ENCODE measurements at places on chromosomes 4 and X.
A peak's percentile ranks its signal among the peaks of the same experiment; 100 is the strongest.

- DNase-seq: no peak
These were observed 27.3 kb downstream of the COL25A1 start for GRCh38 chr4:109275066-109275745.

DNA sequence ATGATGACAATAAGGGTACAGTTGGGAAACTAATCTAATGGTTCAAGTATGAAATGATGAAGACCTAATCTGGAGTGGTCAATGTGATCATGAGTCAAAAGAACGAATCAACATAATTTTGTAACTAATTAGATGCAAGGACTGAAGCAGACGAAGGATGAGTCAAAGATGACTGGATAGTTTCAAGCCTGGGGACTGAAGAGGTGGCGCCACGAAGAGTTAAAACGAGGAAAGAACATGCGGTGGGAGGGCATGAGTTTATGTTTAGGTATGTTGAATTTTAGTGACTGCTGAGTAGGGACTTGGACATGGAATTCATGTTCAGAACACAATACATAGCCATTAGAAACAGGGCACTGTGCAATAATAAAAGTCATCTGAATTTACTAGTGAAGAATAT lies 221.5 kb upstream of the FAM241A start:
- DNase-seq: no peak

- DNase-seq: no peak
These were observed 51.6 kb upstream of the NHS start for GRCh38 chrX:17323397-17323796.

GRCh38 chr4:150261571-150261970 lies 183.3 kb downstream of the DCLK2 start:
- DNase-seq: no peak

DNA sequence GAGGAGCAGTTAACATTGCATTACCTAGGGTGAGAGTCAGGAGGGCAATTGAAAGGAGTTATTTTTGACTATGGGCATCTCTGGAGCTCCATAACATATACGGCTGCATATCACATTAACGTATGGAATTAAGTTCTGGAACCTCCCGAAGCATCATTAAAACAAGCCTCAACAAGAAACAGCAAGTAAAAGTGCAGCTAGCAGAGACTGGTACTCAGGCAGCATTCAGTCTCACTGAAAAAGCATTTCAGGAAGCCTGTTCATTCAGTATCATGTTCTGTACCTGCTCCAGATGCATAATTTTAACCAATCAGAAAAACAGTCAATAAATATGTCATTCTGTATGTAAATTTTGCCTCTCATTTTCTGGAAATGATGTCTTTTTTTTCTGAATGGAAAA lies 299.6 kb downstream of the EPHA5 start:
- no peak for DNase-seq

DNA sequence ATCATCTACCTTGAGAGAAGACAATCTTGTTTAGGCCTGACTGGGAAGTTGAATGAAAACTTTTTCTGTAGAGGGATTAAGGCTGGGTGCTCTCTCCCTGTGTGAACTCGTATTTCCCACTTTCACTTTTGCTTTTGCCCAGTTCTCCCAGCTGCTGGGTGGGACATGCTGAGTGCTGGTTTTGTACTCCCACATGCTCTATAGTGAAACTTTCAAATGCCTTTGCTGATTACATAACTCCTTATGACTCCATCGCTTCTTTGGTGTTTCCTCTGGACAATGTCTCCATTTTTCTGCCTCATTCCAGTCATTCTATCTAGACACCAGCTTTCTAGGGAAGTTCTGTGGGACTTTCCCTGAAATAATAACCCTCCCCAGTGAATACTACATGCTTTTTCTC lies 100.5 kb downstream of the CLNK start:
- no peak for DNase-seq

DNA sequence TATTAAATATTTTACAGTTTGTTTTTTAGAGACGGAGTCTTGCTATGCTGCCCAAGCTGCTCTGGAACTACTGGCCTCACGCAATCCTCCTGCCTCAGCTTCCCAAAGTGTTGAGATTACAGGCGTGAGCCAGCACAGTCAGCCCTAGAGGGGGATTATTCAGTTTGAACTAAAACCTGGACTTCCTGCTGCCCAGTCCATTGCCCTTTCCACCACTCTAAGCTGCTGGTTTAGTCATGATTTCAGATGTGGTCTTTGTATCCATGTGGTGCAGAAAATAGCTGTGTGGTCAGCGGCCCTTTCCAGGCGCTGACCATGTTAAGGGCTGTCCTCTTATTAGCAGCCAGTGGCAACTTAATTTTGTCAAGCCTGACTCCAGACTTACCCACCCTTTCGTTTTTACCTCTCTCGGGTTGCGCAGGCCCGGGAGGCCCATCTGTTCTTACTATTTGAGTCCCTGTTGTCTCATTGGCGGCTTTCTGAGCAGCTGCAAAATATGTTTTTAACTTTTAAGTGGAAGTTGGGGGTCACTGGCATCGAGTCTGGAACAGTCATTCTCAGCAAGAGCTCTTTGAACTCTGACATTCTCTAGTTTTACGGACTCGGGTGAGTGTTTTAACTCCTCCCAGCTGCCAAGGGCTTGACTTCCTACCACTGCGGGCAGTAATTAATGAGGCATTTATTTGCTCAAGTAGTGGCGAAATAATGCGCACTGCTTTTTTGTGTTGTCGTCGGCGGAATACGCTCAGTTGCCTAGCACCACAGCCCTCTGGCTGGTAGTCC lies 773 bp upstream of the VMA21 start:
- peak; percentile 51 for DNase-seq

DNA sequence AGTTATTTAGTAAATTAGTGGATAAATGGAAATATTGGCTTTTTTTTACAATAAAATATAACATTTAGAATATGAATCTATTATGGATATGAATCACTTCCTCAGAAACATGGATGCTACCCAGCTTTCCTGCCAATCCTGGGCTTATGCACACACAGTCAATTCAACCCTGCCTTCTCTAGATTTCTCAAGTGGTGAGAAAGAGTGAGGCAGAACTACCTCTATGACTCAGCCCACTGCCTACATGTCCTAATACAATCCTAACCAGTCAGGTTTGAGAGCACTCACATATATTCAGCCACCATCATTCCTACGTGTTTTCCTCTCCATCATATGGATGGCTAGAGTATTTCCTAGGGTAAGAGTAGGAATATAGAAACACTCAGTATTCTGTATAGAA lies 91.1 kb upstream of the ANKRD50 start:
- no peak for DNase-seq

DNA sequence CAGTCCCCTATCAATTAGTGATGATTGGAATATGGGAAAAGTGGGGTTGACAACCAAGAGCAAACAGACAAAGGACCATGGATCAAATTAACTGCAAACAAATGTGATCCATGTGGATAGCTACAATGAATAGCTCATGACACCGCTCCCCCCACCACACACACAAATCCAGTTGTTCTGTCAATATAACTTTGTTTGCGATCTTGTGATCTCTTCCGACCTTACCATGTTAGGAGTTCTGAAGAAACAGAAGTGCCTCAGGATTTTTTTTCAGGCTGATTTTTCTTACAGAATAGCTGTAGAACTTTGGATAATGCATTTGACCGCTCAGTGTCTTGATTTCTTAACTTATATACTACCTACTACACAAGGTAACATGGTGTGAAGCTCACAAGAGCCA lies 116.6 kb downstream of the SH2D1A start:
- DNase-seq: no peak

DNA sequence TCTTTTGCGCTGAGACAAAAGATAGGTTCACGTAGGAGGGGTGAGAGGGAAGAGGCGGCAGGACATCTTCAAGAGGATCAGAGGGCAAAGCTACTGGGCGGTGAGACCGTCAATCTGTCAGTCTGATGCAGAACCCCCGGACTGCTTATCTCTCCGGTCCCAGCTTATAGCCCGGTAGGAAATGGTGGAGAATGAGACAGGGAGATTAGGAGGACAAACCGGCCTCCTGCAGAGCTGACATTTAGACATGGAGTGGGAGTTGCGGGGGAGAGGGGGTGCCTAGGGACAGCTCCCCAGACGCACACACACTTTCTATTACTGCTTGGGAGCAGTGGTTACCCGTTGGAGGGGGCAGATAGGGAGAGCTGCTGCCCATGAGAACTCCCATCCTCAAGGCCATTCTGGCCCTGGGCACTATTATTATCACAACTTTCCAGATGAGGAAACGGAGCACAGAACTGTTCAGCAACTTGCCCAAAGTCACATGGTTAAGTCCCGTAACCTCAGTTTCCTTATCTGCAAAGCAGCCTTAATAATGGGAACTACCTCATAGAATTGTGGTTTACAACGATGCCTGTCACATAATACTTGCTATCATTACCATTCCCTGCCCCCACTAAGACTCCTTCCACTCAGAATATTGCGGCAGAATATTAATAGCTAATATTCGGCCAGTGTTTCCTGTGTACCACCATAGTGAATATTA lies 1.1 kb upstream of the HDAC6 start:
- DNase-seq: no peak

GRCh38 chrX:40615976-40616375 lies 7.3 kb upstream of the MPC1L start:
- no peak for DNase-seq

Data from CD4-positive, alpha-beta T cell treated with Interleukin-15 for 4 hours (primary cell).